ENCODE measurements at places on chromosomes 16 and 17.

GRCh38 chr16:57444711-57445110 is 2.5 kb downstream of the CIAPIN1 start:
- DNase-seq, result no peak

- no peak for DNase-seq
These were observed 131.2 kb upstream of the CORO6 start for GRCh38 chr17:29753845-29754439.

GRCh38 chr16:70460737-70461261 is 6.4 kb downstream of the FCSK start:
- no peak for DNase-seq

DNA sequence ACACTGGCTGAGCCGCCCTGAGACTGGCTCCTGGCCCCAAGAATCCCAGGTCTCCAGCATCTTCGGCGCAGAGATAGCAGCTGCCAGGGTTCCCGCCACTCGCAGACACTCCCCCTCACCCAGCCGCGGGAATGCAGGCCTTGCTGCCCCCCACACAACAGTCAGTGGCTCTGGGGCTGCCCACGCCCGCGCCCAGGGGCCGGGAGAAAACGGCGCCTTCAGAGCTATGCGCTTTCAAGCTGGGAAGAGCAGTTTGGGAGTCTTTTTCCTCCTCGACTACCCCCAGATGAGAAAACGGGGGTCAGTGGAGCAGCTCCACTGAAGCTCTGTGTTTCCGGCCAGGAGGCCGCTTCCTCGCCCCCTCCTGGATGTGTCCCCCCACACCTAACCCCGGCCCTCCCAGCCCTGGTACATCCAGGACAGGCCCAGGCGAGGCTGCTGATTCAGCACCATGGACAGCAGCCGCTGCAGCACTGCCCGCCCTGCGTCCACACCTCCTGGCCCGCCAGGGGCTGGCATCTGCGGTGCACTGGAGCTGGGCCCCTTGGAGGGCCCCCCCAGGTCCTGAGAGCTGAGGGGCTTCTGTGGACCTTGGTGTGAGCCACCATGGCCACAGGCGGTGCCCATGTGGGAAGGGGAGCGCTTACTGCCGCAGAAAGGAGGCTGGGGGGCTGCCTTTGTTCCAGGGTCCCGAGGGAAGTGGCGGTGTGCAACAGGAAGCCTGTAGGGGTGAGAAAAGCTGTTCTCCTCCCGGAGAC is 35.7 kb downstream of the CACNA1H start:
- DNase-seq, result peak; percentile 70

- no peak for DNase-seq
These were observed 18.9 kb upstream of the KCNJ12 start for GRCh38 chr17:21357281-21357680.

DNA sequence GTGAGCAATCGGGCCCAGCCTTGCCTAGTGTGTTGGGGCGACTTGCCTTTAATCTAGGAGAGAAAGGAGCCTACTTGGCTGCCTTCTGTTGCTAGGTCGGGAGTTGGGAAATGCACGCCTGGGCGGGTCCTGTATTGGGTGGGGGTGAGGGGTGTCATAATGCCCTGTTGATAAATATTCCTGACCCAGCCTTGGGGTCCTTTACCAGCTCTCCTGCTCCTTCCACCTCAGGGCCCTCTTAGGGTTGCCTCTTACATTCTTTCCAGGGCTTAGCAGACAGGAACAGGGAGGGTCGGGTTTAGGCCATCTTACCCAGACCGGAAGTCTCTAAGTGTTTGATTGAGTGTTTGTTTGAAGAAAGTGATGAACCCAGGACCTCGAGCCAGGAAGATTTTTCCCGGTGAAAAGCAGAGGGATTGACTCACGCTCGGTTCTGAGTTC is 112.9 kb downstream of the SEC14L1 start:
- DNase-seq, result no peak

DNA sequence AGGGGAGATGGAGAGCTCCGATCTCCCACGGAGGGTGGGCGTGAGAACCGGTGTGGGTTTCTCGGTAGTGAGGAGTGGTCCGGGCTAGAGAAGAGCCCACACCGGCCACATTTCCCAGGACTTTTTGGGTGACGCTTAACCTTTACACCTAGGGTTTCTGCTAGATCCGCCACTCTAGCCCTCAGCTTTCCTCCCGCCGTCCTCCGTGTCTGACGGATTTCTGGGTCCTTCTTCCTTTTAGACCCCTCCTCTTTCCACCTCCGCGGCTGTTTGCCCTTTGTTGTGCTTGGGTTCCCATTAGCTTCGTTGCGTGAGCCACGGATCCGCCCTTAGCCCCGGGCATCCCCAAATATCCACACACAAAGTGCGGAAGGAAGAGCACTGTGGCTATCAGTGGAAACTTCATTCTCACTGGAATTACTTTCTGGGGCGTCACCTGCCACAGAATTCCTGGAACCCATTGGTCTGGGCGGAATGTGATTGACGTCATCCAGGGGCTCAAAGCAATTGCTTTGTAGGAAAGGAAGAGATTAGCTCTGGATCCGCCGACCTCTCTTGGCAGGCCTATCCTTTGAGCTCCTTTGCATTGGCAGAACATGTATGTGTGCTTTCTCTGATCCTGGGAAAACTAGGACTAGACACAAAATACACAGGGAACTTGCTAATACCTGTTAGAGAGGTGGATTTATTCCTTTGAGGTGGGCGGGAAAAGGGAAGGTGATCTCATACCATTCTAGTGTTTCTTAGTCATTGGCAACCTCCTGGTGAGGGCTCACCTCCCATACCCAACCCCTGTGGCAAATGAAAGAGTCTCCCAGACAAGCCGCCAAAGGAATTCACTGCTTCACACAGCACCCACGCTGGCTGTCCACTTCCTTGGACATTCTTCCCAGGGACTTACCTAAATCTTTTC is 654 bp downstream of the TNFAIP1 start:
- peak; percentile 31 for DNase-seq

GRCh38 chr16:90053902-90054500 is 23.1 kb downstream of the PRDM7 start:
- no peak for DNase-seq

- DNase-seq, result no peak
These were observed 4.8 kb downstream of the ADAP2 start for GRCh38 chr17:30926516-30926915.

- DNase-seq, result no peak
These were observed 2.1 kb upstream of the LYRM9 start for GRCh38 chr17:27895123-27895895.

DNA sequence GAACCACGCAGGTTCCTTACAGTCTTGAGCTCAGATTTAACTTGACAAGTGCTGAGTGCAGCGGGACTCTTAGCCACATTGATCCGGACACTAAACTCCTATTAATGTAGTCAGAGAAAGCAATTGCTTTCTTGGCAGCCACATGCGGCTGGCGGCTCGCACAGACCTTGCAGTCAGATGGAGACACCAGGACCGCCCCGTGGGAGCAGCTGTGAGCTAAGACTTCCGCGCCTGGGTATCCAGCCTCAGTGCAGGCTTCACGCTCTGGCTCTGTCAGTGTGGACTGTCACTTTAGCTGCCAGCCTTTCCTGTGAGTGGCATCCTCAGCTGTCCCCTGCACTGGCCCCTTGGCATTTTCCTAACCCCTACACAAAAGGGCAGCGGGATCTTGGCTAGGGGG is 80.9 kb upstream of the NLRP1 start:
- no peak for DNase-seq

GRCh38 chr17:35765086-35765710 is 4.5 kb downstream of the C17orf50 start:
- DNase-seq, result no peak

DNA sequence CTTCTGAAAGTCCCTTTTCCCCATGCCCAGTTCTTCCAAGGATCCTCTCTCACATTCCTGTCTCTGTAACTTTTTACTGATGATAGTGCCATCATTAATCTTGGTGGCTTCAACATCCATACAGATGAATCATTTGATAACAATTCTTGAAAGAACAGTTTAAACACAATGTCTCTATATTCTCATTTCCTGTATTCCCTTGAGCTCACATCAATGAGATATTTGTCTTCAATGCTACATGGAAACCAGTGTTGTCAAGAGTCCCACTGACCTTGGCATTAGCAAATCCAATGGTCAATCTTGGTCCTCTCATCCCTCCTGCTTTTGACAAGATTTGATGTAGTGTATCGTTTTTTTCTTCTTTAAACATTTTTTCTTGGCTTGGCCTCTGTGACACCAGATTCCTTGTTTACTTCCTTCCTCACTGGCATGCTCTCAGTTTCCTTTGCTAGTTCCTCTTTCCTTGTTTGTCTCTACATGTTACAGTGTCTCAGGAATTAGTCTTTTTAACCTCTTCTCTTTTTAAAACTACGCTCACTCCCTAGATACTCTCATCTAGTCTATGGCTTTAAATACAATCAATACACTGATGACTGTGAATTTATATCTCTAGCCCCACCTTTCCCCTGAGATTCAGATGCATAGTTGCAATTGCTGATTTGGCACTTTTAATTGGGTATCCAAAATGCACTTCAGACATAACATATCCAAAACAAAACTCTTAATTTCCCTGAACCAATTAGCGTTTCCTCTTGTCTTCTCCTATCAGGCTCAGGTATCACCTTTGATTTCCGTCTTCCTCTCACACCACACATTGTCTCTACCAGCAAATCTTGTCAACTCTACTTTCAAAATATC is 134.0 kb downstream of the MYO1D start:
- no peak for DNase-seq

- DNase-seq, result no peak
These were observed 15.8 kb downstream of the EMP2 start for GRCh38 chr16:10564591-10564990.

DNA sequence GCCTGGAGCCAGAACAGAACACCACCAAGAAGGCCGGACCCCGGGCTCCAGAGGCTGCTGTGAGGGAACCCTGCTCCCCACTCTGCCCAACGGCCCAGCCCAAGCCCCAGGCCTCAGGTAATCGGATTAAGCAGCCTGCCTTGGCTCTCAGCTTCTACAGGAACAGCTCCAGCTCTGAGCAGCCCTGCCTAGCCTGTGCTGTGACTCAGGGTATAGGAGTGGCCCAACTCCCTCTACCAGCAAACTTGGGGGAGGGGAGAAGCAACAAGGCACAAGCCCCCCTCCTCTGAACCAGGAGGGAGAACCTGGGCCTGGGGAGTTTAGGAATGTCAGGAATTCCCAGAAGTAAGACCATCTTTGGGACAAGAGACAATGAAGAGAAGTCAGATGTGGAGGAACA is 849 bp upstream of the SOX15 start:
- no peak for DNase-seq

- DNase-seq, result no peak
These were observed 14.6 kb upstream of the CIBAR2 start for GRCh38 chr16:85126705-85127378.

GRCh38 chr16:2317231-2318020 is 23.1 kb downstream of the ABCA3 start:
- DNase-seq, result no peak

- DNase-seq, result peak; percentile 66
These were observed 17.2 kb downstream of the SREBF1 start for GRCh38 chr17:17819561-17819995.

DNA sequence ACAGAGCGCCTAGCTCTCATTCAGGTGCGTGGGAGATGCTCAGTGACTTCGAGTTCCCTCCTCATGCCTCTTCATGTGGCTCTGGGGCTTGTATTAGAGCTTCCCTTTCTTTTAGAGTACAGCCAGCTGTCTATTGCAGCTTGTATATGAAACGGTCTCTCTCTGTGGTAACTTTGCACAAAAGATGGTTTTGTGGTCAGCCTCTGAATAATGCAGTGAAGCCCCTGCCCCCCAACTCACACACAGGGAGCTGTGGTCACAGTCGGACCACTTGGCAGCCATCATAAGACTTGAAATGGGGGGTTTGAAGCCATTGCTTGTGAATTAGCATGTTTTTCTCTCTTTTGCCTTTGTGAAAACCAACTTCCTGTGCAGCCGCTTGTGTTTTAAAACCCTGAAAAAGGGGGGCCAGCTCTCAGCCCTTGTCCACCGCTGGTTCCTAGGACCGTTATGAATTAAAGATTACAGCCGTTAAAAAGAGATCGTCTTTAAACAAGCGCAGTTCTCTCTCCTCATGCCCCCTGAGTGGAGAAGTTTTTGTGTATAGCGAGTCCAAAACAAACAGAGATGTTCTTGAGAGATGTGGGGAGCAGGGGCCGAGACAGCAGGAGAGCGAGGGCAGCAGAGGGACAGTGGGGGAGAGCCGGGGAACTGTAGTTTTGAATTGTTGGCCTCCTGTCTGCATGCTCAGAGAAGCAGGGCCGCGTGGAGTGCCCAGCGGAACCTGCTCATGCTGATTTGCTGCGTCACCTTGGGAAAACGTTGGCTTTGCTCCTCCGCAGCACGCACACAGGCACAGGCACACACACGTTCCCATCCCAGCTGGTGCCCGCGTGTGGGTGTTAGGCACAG is 199.0 kb downstream of the MSI2 start:
- peak; percentile 86 for DNase-seq

- no peak for DNase-seq
These were observed 30.1 kb downstream of the ABCA8 start for GRCh38 chr17:68924793-68925720.

- DNase-seq, result no peak
These were observed 58.3 kb upstream of the DHX40 start for GRCh38 chr17:59506894-59507726.

GRCh38 chr17:72301887-72302286 is 181.1 kb downstream of the SOX9 start:
- DNase-seq, result no peak

DNA sequence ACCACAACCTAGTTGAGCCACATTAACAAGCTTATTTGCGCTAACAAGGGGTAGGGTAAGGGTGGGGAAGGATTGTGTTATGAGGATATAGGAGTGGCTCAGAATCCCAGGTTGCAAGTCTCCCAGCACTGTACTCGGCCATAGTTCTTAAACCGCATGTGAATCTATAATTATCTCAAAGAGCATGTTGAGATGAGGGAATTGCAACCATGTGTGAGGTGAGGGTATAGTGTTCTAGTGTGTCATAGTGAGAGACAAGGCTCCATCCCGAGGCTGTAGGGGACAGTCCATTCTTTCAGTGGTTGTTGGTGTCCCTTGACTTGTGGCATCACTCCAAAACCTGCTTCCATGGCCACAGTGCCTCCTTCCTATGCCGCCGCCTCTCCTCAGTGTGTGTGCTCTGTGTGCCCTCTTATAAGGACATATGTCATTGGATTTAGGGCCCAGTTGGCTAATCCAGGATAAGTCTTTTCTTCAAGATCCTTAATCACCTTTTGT is 22.7 kb upstream of the ATP5MC1 start:
- DNase-seq, result no peak

DNA sequence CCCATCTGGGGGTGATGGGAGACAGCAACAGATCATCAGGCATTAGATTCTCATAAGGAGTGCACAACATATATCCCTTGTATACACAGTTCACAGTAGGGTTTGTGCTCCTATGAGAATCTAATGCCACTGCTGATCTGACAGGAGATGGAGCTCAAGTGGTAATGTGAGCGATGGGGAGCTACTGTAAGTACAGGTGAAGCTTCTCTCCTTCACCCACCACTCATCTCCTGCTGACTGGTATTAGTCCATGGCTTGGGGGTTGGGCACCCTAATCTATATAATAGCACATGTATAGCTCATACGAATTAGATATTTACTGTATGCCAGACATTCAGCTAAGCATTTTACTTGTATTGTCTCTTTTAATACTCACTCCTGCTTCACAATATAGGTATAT is 101.7 kb downstream of the MAP2K6 start:
- DNase-seq, result no peak

GRCh38 chr17:66948061-66948750 is 16.3 kb upstream of the CACNG4 start:
- no peak for DNase-seq
